ENCODE measurements at places on chromosomes 3 and 15.

DNA sequence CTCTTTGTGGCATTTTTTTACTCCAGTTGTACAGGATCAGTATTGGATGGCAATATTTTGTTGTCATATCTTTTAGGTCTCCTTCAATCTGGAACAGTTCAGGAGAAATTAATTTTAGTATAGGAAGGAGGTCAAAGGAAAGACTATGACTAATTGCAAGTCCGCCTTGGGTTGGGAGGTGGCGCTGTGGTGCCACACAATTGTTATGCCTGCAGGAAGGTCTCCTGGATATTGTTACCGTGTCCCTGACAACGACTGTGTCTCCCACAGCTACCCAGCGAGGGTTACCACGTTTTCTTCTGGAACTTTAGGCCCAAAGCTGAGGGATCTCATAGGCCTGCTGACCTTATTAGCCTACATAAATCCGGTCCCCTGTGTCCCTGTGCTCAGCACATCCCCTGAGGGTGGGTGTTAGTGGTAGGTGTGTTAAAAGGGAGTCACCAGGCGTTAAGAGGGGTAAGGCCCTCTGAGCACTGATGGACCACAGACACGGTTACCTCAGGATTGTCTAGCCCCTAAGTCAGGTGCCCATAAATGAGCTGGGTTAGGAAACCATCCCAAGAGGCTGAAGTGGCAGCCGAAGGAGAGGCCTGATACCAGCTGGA, 31.5 kb downstream of the KCNAB1 start:
- peak; percentile 76 for DNase-seq

- DNase-seq = peak; percentile 62
Measured at GRCh38 chr15:60004009-60004845, at the start of gene FOXB1. FOXB1 (plus strand) TSS chr15:60004311; CDS start chr15:60004964, 653 bp downstream.

- DNase-seq = no peak
Measured at GRCh38 chr3:188326968-188327367, 173.0 kb downstream of the LPP start.

GRCh38 chr3:111721747-111722146, 126.6 kb upstream of the ZBED2 start:
- no peak for DNase-seq

GRCh38 chr3:42719002-42719401, 16.4 kb upstream of the HHATL start:
- no peak for DNase-seq

GRCh38 chr15:57819646-57820045, 113.1 kb downstream of the POLR2M start:
- DNase-seq = no peak

DNA sequence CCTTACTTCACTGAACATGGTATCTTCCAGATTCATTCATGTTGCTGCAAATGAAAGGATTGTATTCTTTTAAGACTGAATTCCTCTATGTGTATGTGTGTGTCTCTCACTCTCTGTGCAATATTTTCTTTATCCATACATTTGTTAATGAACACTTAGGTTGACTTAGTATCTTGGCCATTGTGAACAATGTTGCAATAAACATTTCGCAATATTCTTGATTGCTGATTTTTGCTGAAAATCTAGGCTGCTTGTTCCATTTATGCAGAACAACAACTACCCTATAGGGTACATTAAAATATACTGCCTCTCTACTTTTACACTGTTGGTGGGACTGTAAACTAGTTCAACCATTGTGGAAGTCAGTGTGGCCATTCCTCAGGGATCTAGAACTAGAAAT, 732.4 kb downstream of the CADM2 start:
- no peak for DNase-seq

GRCh38 chr15:26038693-26039092, 175.6 kb upstream of the ATP10A start:
- peak; percentile 33 for DNase-seq

- no peak for DNase-seq
Measured at GRCh38 chr3:193903966-193904365, 232.0 kb upstream of the HES1 start.

- DNase-seq = no peak
Measured at GRCh38 chr3:195551381-195551978, 8.4 kb upstream of the PPP1R2 start.

Measured in activated CD8-positive, alpha-beta memory T cell treated with anti-CD3 and anti-CD28 coated beads for 24 hours (primary cell).